Nephron progenitor cell (in vitro differentiated cells): ENCODE measurements at places on chromosomes 3 and 15.

- no peak for DNase-seq
Observed at GRCh38 chr3:194134231-194134756, 1.7 kb upstream of the HES1 start.

DNA sequence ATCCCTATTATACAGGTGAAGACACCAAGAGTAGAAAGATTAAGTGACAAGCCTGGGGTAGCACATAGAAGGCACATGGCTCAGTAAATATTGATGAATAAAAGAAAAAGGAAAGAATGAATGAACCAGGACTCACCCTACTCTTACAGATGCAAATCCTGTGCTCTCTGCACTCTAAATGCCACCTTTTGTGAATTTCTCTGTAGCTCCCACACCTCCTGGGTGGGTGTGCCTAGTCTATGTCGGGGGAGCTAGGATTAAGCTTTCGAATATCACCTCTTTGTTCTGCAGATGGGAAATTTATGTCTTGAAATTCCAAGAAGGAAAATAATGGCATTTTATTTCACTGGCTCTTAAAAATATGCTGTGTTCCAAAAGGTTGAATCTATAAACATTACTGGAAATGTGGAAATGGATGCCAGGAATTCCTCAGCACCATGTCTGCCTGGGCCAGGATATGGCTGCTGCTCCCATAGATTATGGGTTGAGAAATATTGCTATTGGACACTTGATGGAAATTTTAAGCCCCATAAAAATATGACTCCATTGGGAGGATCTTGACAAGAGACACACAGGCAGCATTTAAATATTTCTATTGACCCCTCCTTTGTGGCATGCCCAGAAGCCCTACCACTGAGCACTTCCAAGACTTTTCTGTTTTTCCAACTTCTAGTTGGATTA is 43.3 kb downstream of the CCNB2 start:
- no peak for DNase-seq

GRCh38 chr3:141373768-141374526 is 5.6 kb downstream of the ZBTB38 start:
- DNase-seq, result no peak

DNA sequence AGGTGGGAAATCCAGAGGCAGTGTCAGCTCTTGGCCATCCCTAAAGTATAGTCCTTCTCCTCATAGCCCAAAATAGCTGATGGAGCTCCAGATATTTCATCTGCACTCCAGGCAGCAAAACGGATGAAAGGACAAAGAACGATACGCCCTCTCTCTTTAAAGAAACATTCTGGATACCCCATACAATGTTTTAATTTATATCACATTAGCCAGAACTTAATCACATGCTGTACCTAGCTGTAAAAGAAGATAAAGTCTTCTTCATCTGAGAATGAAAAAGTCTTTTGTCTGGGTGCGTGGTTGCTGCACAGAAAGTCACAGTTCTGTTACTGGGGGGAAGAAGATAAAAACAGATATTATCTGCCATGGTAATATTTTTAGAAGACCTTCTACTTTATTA is 4.3 kb upstream of the SHC4 start:
- DNase-seq, result no peak

- DNase-seq, result no peak
Observed at GRCh38 chr3:98551754-98552153, 20.0 kb downstream of the GPR15 start.

- no peak for DNase-seq
Observed at GRCh38 chr3:143358793-143359491, 239.4 kb downstream of the CHST2 start.

- DNase-seq, result no peak
Observed at GRCh38 chr15:33190539-33190938, 4.0 kb downstream of the FMN1 start.

- DNase-seq, result no peak
Observed at GRCh38 chr15:36029606-36030210, 483.7 kb upstream of the DPH6 start.

- peak; percentile 18 for DNase-seq
Observed at GRCh38 chr3:100893590-100893989, 99.6 kb downstream of the ABI3BP start.

DNA sequence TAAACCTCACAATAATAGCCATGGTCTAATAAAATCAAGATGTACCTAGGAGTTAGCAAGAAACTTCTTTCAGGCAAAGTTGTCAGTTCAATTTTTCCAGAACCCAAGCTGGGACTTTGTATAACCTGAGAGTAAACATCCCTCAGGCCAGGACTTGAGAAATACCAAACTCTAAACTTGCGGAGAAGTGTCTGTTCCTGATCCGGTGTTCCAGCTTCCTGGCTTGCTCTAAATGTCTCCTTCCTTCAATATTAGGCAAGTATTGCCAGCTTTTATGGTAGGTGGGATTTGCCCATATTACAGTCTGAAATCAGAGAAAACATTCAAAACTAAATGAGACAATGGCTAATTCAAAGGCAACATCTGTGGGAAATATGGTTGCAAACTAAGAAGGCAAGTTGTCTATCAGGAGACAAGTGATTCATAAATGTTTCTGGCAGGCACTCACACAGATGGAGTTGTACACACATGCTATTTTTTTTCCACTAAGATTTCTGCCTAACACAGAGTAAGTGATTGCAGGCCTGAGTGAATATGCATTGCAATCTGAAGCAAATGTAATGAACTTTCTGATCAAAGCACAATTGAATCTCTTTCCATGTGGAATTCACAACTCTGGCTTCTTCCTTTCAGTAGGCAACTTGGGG is 88.3 kb upstream of the COL8A1 start:
- DNase-seq, result no peak

GRCh38 chr3:194472290-194472920 is 14.4 kb downstream of the ATP13A3 start:
- DNase-seq, result peak; percentile 27

GRCh38 chr3:142723665-142723967 is 218 bp upstream of the TRPC1 start:
- no peak for DNase-seq

DNA sequence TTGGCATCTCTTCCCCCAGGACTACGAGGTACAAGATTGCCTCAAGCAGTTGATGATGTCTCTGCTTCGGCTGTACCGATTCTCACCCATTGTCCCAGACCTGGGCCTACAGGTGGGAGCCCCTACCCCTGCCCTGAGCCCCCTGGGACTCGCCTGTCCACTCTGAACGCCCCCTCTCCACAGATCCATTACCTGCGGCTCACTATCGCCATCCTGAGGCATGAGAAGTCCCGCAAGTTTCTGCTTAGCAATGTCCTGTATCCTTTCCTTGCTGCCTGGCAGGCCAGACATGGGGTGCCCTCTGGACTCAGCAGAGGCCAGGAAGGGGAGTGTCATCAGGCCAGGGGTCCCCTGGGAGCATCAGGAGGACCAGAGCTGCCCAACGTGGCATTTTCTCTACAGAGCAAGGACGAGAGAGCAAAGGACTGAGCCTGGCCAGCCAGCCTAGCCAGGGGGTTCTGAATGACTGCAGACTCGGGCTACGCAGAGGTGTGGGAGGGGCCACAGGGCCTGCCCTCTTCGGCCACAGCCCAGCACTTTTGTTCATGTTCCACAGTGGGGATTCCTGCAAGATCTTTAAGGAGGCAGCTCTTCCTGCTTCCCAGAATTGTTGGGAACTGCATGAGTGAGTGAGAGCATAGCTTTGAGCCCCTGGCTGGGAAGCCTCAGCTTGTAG is 11.2 kb downstream of the RNF123 start:
- no peak for DNase-seq

- no peak for DNase-seq
Observed at GRCh38 chr3:172799246-172799645, 48.7 kb downstream of the ECT2 start.

GRCh38 chr3:174266476-174266875 is 592.7 kb upstream of the NAALADL2 start:
- DNase-seq, result no peak

- DNase-seq, result no peak
Observed at GRCh38 chr15:72318408-72318942, 1.5 kb downstream of the CELF6 start.

DNA sequence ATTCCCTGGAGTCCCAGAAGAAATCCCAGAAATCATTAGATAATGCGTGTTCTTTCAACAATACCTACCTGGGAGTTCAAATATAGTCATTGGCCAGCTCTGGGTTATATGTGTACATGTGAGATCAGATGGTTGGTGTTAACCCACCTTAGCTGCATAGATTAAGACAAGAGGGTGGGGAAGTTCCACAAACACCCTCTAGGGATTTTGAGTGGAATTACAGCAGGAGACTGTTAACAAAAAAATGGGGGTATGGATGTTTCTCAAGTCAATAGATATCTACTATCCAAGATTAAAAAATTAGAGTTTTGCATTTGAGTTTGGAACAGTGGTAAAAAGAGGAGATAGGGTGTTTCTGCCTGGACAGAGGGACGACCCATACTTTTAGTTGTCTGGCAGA is 282.5 kb upstream of the CNTN3 start:
- DNase-seq, result no peak
